NCI-H526 (cell line): ENCODE measurements at places on chromosomes 2 and 18.

DNA sequence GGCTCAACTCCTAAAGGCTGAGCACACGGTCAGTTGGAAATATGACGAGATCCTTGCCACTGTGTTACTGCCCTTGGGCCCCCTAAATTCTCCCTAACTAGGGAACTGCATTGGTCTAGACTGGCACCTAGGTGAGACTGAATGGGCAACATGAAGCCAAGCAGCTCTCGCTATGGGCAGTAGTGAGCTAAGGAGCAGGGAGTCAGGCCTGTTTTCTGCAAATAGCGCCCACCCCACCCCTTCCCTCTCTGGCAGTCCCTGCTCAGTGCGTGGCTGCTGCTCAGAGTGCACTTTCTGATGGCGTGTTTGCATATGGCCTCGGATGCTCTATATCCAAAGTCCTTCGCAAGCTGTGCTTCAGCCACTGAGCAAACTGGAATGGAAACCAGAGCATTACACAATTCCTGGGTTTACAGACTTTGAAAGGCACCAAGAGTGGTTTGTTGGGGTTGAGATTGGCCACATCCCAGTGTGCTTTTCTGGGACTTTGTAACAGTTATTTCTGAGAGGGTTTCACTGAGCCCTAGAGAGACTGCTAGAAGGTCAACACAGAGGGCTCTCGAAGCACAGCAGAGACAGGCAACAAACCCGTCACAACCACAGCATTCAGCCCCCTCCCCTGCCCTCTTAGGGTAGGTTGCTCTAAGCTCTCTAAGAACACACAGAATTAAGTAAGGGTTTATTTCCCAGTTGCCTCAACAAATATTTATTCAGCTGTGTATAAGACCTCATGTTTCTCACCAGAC, 419.9 kb downstream of the STK39 start:
- DNase-seq = peak; percentile 32

DNA sequence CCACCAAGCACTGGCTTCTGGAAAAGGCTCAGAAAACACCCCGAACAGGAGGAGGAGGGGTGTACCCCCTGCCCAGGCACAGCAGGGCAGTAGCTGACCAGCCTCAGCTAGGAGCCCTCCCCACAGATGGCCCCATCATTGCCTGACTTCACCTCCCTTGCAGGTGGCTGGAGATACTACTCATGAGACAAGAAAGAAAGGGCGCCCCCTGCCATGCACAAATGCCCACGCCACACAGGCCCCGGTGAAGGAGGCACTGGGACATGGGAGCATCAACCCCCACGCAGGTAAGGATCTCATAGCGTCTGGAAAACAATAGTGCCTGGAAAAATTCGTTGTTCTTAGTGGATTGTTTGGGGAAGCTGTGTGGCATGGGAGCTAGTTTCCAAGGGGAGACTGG, 240.6 kb downstream of the TFCP2L1 start:
- no peak for DNase-seq

DNA sequence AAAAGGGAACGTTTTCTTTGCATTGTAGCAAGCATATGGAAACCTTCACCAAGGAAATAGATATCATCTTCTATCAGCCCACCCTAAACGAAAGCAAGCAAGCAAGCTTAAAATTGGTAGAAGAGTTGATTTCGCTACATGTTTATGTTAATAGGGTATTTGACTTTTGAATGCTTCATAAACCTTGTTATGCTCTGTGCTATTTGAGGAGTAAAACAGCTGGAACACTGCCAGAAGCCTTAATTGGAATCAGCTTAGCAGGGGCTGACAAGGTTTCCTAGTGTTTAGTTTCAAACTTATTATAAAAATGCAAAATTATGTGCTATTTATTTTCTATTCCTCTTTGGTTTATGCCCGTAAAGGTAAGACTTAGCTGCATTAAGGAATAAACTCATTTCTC, 70.6 kb upstream of the LINC00305 start:
- peak; percentile 19 for DNase-seq

GRCh38 chr2:65320042-65320725, 92.6 kb downstream of the ACTR2 start:
- DNase-seq = no peak

- DNase-seq = no peak
Measured at GRCh38 chr2:38073211-38074057, 2.5 kb downstream of the CYP1B1 start.

GRCh38 chr2:16408331-16409005, 257.2 kb downstream of the CYRIA start:
- DNase-seq = no peak

DNA sequence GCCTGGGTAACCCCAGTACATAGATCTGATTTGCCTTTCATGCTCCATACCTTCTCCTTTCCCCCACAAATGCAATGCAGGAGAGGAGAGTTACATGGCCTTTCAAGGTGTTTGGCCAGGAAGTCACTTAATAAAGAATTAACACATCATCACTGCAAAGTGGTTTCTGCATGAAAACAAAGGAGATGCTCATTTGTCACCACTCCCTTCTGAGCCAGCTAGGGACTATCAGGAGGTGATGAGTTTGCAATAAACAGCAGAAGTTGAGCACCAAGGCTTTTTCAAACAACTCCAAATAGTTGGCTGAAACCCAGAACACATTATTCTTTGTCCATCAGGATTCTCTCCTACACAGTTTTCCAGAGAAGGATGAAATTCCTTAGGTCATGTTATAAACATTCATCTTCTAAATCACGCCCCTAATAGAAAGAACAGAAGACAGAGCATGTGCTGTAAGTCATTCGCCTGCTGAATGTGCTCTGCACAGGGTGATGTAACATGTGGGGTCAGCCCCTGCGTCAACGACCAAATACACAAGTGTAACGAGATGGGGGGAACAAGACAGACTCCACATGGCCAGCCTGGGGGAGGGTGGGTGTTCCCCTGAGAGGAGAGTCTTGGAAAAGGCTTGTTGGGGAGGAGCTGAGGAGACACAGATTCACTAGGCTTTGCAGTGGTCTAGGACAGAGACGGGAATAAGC, 87.3 kb upstream of the RMDN2 start:
- DNase-seq = no peak

GRCh38 chr18:44920441-44920840, 239.8 kb downstream of the SETBP1 start:
- no peak for DNase-seq

DNA sequence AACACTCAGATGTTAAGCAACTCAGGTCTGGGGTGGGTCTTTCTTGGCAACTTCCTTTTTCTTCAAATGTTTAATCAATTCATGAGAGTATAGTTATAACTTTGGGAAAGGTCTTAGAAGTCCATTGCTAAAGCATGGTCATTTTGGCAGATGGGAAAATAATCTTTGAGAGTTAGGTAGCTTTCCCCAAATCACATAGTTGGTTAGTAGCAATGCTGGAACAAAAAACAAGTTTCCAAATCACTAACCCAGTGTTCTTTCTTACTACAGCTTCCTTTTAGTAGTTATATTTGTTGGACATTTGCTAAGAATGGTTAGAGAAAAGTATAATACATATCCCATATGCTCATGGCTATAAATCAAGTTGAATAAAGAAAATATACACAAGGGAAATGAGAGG, 185.2 kb upstream of the SLC14A2 start:
- no peak for DNase-seq

DNA sequence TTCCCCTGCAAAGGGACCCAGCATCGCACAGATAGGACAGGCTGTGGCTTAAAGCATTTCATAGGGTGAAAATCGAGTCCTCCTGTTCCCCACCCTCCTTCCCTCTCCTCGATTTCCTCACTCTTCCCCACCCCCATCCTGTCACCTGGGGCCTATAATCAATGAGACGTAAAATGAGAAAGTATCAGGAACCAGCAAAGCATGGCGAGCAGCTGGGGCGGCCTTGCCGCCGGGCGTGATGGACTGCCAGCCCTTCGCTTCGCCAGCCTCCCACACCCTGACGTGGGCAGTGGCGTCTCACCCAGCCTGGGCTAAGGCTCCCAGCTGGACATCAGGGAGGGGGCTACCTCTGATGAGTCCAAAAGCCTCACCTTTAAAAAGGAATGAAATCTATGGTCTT, 11.1 kb downstream of the SLC30A3 start:
- no peak for DNase-seq

- DNase-seq = no peak
Measured at GRCh38 chr2:11969774-11970173, 223.3 kb downstream of the LPIN1 start.
